ENCODE measurements at places on chromosomes 12 and 14. TPM values are rescaled to one million over a fixed set of nuclear protein-coding genes. Genes with fewer than 3 reads are reported as not detected.

DNA sequence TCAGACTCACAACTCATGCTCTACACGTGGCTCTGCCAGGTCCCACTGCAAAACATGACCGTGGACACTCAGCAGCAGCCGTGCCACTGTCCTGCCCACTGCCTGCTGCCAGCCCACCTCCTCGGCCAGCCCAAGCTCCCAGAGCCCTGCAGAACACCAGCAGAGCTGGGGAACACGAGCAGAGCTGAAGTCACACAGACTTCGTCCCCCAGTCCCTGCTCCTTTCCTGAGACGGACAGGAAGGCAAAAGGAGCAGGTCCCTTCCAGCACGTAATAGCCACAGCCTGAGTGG lies 152.1 kb downstream of the DPF3 start:
- no peak for DNase-seq

Gene ZDHHC22
- 0.63 TPM for polyA plus RNA-seq

- DNase-seq, result no peak
Measured at GRCh38 chr14:22837750-22838538, 1.6 kb downstream of the MMP14 start.

GRCh38 chr12:131313635-131314034 lies 359.9 kb downstream of the ADGRD1 start:
- DNase-seq, result no peak

GRCh38 chr12:26941215-26941594 lies 2.9 kb downstream of the FGFR1OP2 start:
- no peak for DNase-seq

DNA sequence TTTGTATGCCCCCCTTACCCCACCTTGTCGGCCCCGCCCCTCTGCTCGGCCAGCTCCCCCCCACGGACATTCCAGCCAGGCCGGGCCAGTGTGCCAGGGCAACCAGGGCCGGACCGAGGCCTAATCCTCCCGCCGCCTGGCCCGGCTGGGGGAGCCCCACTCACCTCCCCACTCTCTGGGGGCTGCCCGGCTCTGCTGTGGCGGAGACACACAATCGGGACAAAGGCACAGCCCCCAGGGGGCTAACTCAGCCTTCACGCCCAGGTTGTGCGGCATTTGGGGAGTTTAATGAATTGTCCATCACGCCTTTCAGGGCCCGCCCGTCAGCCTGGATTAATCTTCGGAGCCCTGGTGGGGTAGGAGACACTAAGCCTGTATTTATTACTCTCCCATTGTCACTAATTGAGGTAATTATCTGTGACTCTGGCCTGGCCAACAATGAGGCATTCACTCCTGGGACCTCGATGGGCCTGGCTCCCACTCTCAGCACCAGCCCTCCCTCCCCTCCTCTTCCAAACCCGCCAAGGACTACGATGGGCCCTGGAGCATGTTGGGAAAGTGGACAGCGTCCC lies 8.7 kb downstream of the WNT1 start:
- no peak for DNase-seq

Gene PLEKHG3
- 20.2 TPM for polyA plus RNA-seq

GRCh38 chr14:32203928-32204357 lies 874 bp upstream of the RNU6-8 start:
- DNase-seq, result peak; percentile 13

- DNase-seq, result no peak
Measured at GRCh38 chr12:111154147-111154834, 214.6 kb downstream of the PHETA1 start.

GRCh38 chr14:105933238-105933637 lies 406.9 kb downstream of the TMEM121 start:
- DNase-seq, result no peak
